ENCODE measurements at places on chromosomes 7 and 10.

DNA sequence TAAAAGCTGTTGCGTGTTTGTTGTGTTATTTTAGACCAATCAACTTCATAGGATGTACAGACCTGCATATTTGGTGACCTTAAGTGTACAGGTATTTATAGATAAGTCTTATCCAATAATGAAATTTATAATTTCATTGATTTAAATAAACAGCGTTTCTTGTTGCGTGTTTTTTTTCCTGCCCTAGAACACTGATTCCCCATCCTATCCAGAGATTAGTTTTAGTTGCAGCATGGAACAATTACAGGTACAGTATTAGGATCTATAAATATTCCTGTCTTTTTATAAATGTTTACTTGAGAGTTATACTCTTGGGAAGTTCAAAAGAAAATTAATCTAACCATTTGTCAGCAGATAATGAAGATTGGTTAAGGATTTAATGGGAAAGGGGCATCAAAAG lies 2.1 kb upstream of the BMI1 start:
- no peak for DNase-seq

DNA sequence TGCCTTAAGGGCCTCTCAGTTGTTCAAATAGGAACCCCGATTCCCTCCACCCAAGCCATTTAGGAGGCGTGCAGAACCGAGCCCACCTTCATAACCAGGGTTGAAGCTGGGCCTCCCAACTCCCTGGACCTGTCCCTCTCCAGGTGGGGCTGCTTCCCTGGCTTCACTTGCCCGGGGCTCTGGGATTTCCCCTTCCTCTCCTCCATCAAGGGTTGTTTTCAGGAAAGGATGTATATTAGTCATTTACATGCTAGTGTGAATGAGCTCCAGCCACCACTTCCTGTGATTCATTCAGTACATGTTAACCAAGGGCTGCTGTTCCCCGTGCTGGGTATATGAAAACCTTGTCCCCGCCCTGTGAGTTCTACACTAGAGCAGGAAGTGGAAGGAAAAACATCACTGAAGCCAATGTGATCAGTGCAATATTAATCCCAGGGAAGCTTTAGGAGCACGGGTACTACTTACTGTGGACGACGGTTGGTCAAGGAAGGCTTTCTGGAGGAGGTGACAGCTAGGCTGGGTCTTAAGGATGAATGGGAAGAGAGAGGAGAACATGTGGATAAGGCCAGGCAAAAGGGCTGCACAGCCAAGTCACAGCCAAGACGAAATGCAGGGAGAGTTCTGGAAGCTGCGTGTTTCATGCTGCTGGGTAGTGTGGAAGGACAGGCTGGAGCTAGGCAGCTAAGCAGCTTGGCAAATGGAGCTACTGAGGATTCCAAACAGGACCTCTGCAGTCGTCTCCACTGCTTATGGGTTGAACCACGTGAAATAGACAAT lies 150.1 kb upstream of the SHH start:
- no peak for DNase-seq

DNA sequence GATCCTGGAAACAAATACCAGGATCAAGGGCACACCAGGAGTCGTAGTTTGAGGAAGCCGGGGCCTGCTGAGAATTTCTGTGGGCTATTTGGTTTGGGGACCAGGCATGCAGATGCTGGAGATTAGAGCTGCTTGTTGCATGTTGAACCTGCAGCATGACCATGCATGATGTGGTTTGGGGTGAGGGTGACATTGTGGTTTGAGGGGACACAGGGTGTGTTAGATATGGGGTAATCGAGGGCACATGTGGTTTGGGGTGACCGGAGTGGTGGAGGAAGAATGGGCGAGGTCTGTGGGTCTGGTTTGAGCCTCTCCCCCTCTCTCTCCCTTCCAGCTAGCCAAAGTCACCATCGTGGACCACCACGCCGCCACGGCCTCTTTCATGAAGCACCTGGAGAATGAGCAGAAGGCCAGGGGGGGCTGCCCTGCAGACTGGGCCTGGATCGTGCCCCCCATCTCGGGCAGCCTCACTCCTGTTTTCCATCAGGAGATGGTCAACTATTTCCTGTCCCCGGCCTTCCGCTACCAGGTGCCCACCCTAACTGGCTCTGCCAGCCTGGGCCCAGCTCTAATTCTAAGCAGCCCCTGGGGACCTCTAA lies 10.2 kb downstream of the NOS3 start:
- no peak for DNase-seq

GRCh38 chr10:86655173-86655540 lies 810 bp downstream of the OPN4 start:
- no peak for DNase-seq

DNA sequence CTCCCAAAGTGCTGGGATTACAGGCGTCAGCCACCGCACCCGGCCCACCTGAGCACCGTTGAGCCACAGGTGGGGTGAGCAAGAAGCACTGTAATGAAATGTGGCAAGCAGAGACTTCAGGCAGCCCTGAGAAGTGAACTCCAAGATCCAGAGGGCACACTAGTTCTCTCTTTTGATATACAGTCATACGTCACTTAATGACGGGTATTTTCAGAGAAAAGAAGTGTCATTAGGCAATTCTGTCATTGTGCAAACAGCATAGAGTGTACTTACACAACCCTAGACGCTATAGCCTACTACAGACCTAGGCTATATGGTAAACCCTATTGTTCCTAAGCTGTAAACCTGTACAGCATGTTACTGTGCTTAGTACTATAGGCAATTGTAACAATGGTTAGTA lies 7.9 kb downstream of the PANK1 start:
- no peak for DNase-seq

GRCh38 chr7:43679210-43680068 lies 49.9 kb downstream of the COA1 start:
- no peak for DNase-seq

GRCh38 chr7:140349144-140349771 lies 49.1 kb downstream of the SLC37A3 start:
- no peak for DNase-seq

GRCh38 chr10:85919491-85920021 lies 447.0 kb downstream of the GRID1 start:
- no peak for DNase-seq

- no peak for DNase-seq
Observed at GRCh38 chr10:78764436-78764835, 304.3 kb upstream of the ZMIZ1 start.

DNA sequence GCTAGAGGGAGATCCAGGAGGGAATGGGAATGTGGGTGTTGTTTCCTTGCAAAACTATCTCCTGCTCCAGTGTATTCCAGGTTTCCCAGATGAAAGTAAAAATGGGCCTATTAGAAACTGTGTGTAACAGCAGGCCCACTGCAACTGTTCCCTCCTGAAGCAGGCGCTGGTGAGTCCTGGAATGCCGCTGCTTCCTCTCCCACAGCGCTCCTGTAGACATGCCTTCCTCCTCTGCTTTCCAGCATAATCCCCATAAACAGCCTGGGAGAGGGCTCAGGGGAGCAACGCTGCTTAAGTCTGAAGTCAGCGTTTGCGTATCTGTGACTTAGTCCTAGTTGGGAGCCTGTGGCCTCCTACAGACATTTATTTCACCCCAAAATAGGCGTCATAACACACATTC lies 551.0 kb upstream of the FOXK1 start:
- no peak for DNase-seq
